Ascending aorta (tissue), 2 donors: ENCODE measurements at places on chromosomes 11 and 22.

DNA sequence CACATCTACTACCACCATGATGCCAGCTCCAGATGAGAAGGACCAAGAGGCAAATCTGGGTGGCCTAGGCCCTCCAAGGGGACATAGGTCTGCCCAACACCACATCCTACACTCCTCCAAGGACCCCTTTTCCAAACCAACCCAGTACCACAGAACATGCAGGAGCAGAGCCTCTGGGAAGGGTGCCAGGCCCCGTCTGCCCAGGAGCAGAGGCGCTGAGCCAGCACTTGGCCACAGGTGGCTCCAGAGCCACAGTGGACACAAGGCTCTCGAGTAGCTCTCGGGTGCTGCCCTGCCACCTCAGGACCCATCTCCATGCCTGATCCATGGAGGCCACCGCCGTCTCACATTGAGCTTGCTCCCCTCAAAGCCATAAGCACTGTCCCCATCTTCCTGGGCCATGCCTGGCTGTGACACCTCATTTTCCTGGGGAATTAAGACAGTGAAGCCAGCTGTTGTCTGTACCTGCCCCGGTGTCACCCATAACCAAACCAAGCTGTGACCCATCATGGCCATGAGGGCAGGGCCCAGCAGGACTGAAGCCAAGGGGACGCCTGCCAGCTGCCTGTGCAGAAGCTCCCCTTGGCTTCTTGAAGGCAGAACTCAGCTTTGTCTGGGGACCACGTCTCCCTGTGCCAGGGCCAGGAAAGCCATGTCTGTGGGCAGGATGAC is 7.4 kb downstream of the MOB2 start:
- H3K27me3 ChIP-seq: no peaks in the 10 kb centered on the region
- peaks cover 35% of the 10 kb centered on the region for H3K4me1 ChIP-seq
- H3K36me3 ChIP-seq: peaks cover 64% of the 10 kb centered on the region
- H3K27ac ChIP-seq: peak overlapping the region; percentile 62
- DNase-seq: no peak
- no peak overlapping the region for H3K4me3 ChIP-seq

GRCh38 chr11:34302046-34302921 is 55.5 kb downstream of the ABTB2 start:
- H3K27me3 ChIP-seq: no peaks in the 10 kb centered on the region
- no peak for DNase-seq
- no peak overlapping the region for H3K4me3 ChIP-seq
- H3K36me3 ChIP-seq: no peaks in the 10 kb centered on the region
- no peaks in the 10 kb centered on the region for H3K4me1 ChIP-seq

- H3K27me3 ChIP-seq: no peaks in the 10 kb centered on the region
- H3K4me1 ChIP-seq: no peaks in the 10 kb centered on the region
- H3K4me3 ChIP-seq: no peak overlapping the region
- no peaks in the 10 kb centered on the region for H3K36me3 ChIP-seq
These were observed 52.4 kb downstream of the KCNC1 start for GRCh38 chr11:17786824-17787525.

DNA sequence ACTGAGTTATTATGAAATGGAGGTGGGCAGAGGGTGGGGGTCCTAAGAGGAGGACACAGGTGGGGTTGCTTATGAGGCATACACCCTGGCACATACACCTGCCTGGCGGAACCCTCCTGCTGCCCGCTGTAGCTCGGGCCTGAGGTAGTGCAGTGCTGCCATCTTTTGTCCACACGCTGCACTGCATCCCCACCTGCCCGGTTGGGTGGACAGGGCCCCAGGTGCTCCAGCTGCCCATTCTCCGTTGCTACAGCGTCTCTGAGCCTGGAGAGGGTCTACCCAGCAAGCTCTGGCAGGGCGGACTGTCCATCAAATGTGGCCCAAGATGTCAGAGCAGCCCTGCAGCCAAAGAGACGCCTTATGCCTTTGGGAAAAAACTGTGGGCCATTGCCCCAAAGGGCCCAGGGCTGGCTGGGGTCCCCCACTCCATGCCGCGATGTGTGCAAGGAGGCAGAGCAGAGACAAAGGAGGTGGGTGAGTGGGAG is 131.2 kb downstream of the BUD13 start:
- no peak overlapping the region for H3K4me3 ChIP-seq
- no peak for DNase-seq
- H3K36me3 ChIP-seq: no peaks in the 10 kb centered on the region
- H3K4me1 ChIP-seq: no peaks in the 10 kb centered on the region
- no peaks in the 10 kb centered on the region for H3K27me3 ChIP-seq

GRCh38 chr11:36454941-36455631 is 55.0 kb downstream of the TRAF6 start:
- H3K4me1 ChIP-seq: peaks cover 19% of the 10 kb centered on the region
- no peaks in the 10 kb centered on the region for H3K36me3 ChIP-seq
- no peak for DNase-seq
- peak overlapping the region; percentile 93 for H3K27ac ChIP-seq
- H3K27me3 ChIP-seq: no peaks in the 10 kb centered on the region

DNA sequence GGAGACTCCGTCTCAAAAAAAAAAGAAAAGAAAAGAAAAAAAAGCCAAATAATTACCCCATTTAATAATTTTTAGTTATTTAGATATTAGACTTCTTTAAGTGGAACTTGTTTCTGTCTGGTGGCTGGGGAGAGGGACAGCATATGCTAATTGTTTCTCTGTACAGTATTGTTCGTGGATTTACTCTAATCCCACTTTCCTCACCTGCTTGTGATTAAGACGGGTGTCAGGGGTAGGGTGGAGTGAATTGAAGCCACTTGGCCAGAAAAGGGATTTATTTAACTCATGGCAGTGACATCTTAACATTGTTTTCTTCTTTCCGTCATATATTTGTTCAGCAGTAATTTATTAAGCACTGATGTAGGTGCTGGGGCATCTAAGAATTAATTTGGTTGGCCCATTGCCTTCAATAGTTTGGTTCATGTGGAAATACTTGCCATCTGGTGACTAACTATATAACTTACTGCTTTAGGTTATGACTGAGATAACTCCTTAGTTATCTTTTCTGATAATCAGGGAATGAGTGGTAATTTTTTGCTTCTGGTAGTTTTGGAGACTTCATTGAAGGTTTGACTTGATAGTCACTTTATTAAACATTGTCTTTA is 4.6 kb downstream of the TNRC6B start:
- H3K27me3 ChIP-seq: no peaks in the 10 kb centered on the region
- DNase-seq: no peak
- H3K27ac ChIP-seq: peak overlapping the region; percentile 31

DNA sequence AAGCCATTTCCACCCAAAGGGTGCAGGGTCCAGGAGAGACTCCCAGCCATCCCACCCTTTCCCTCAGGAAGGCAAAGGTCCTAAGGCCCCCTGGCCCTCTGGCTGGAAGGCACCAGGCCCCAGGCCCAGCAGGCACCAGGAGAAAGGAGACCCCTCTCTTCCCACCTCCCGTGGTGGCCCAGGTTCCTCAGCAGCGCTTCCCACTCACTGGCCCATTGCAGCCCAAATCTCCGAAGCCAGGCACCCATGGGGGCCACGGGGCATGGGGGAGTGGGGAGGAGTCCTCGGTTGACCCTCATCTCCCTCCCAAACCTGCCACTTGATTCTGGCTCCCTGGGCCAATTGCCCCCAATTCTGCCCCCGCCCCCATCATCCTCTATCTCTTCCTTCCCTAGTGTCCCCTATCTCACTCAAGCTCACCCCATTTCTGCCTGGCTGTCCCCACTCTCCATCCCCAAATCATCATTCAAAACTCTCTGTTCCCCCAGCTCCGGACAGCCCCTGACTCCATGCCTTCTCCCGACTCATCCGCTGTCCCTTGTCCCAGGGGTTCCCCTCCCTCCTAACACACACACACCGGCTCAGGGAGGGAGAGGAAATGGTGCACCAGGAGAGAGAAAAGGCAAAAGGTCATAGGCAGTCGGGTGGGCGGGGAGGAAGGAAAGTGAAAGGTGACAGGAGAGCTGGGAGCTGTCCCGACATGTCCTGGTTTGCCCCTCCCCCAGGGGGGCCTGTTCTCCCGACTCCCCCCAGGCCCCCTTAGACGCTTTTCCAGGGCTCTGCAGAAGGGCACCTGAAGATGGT is 1.2 kb downstream of the LIF start:
- no peak for DNase-seq
- H3K4me1 ChIP-seq: no peaks in the 10 kb centered on the region
- no peak overlapping the region for H3K27ac ChIP-seq
- H3K27me3 ChIP-seq: peaks cover 3% of the 10 kb centered on the region
- H3K36me3 ChIP-seq: no peaks in the 10 kb centered on the region
- peak overlapping the region; percentile 58 for H3K4me3 ChIP-seq

DNA sequence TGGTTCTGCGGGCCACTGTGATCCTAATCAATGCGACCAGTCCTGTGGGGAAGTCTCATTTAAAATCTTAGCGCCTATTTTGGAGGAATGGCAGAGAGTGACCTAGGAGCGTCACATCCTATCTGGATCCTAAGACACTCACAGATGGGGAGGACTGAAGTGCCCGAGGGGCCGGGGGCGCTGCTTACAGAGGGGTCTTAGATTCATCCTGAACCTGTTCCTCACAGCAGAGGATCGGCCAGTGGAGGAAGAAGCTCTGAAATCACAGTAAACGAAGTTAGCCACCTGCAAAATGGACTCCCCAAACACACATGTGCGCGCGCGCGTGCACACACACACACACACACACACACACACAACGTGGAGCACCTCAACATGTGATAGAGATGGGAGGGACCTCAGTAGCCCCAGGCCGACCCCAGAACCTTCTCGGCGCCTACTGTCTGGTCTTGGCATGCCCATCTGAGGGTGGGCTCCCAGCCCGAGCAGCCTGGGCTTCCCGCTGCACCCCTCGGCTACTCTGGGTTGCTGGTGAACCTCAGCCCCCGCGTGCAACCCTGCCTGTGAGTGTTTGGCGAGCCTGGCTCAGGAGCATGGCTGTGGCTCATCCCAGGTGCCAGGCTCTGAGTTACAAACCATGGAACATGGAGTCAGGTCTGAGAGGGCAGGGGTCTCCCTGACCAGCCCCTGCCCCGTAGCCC is 613.3 kb downstream of the TBC1D22A start:
- DNase-seq: no peak
- H3K4me1 ChIP-seq: no peaks in the 10 kb centered on the region

DNA sequence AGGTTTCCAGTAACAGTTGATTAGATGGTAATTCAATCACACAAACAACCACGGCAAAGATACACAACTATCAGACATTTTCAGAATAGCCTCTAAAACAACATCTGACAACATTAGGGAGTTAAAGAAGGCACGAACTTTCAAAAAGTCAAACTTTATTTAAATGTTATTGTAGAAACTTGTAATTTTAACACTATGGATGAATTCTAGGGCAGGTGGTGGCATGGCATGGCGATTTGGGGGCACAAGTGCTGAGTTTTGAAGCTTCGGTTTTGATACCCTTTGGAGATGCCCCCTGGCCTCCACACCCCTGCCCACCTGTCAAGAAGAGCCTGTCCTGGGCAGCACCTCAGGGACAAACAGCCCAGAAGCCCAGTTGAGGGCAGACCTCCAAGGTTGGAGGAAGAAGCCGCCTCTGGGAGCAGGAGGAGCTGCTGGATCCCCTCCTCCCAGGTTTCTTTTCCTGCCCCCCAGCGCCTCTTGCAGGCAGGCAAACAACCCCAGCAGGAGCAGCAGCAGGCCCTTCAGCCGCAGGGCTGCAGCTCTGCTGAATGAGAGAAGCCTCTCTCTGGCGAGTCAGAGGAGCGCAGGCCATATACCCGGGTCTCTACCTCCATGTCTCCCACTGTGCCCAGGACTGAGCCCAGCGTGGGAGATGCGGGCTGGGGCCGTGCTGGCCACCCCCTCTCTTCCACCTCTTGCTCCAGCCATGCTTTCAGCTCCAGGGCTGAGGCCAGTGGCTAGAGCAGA is 102.1 kb upstream of the IGLL5 start:
- no peak for DNase-seq
- H3K36me3 ChIP-seq: no peaks in the 10 kb centered on the region
- no peak overlapping the region for H3K4me3 ChIP-seq
- no peaks in the 10 kb centered on the region for H3K4me1 ChIP-seq
- peaks cover 4% of the 10 kb centered on the region for H3K27me3 ChIP-seq

DNA sequence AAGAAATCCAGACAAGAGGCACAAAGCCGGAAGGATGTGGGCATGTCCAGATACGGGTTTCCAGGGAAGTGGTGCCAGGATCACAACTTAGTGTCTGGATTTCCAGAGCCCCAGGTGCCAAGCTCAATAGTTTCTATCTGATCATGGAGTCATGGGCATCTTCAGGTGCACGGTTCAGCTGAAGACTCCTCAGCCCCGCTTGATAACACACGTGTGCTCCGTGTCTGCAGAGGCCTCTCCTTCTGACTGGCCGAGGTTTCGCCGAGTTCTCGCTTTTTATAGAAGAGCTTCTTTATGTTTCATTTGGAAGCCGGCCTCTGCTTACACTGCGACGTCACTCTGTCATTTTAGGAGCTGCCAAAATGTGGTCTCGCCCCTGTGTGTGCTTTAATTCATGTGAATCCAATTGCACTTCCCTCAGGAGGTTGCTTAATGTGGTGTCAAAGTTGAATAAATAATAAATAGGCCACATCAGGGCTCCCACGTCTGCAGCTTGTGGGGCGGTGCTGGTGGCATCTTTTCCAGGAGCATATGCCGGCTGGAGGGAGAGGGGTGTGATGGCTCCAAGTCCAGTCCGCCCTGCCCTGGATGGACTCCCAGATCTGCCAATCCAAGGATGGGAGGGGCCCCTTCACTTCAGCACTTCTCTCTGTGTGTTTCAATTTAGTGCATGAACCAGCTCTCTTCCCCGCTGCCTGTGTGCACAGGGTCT is 1410.8 kb downstream of the TBC1D22A start:
- DNase-seq: no peak
- H3K27me3 ChIP-seq: no peaks in the 10 kb centered on the region
- no peak overlapping the region for H3K27ac ChIP-seq
- H3K4me3 ChIP-seq: no peak overlapping the region
- no peaks in the 10 kb centered on the region for H3K4me1 ChIP-seq

DNA sequence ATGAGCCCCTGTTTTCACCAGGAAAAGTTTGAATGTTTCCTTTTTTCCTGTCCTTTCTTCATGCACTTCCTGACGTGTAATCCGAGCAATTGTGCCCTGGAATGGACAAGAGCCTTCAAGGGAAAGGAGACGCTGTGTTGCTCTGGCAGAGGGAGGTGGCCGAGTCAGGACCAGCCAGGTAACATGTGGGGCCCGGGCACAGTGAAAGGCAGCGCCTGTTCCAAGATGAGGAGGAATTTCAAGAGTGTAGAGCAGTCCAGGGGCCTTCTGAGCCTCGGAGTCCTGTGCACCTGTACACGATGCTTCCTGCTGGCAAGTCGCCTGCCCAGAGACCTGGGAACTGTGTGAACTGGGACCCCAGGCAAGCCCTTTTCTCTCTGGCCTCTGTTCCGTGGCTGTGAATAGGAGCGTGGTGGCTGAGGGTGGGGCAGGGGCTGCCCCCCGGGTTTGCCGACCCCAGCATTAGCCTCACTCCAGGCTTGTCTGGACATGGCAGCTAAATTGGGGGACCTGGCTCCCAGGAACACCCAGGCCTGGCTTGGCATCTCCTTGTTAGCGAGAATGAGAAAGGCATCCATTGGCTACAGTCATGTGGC is 92.0 kb downstream of the MYEOV start:
- no peaks in the 10 kb centered on the region for H3K36me3 ChIP-seq
- H3K4me3 ChIP-seq: no peak overlapping the region
- no peaks in the 10 kb centered on the region for H3K4me1 ChIP-seq
